IMR-90 (cell line): ENCODE measurements at places on chromosomes 4 and X.

DNA sequence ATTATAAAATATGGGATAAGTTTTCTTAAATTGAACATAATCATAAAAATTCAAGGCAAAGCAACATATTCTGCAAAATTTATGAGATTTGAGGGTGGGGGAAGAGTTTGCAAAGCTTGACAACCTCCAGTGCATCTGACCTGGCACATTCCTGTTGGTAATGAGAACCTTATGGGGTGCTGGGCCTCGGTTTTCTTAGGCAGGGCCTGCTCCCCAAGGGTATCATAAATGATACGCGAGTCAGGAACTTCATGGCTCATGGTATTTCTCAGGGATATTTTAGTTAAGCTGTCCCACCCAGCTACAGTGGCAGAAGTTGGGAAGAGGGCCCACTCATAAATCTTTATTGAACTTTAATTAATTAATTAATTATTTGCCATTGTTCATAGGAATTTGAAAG, 13.2 kb downstream of the AFF2 start:
- DNase-seq = no peak

GRCh38 chr4:56861360-56861759, 39.9 kb upstream of the SPINK2 start:
- DNase-seq = peak; percentile 8

DNA sequence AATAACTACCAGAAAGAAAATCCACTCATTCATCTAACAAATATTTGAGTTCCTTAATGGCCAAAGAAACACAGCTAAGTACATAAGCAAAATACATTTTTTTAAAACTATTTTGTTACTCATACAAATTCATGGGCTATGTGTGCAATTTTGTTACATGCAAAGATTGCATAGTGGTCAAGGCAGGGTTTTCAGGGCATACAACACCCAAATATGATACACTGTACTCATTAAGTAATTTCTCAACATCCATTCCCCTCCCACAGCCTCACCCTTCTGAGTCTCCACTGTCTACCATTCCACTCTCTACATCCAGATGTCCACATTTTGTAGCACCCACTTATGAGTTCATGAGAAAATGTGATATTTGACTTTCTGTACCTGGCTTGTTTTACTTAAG, 58.2 kb downstream of the BRWD3 start:
- DNase-seq = peak; percentile 3

GRCh38 chr4:113701169-113701568, 60.4 kb downstream of the CAMK2D start:
- DNase-seq = no peak

GRCh38 chr4:176387571-176387970, 67.8 kb downstream of the SPCS3 start:
- peak; percentile 62 for DNase-seq

GRCh38 chr4:176945334-176945733, 152.6 kb upstream of the VEGFC start:
- DNase-seq = no peak

DNA sequence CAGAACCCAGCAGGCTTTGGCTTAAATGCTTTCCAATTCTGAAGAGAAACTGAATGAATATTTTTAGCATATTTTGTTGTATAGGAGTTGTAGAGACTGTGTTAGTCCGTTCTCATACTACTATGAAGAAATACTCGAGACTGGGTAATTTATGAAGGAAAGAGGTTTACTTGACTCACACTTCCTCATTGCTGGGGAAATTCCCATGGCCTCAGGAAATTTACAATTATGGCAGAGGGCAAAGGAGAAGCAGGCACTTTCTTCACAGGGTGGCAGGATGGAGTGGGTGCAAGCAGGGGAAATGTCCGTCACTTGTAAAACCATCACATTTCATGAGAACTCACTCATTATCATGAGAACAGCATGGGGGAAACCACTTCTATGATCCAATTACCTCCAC, 291.7 kb downstream of the PACRGL start:
- DNase-seq = no peak

GRCh38 chrX:118250445-118250844, 95.5 kb upstream of the WDR44 start:
- DNase-seq = no peak

GRCh38 chrX:143634663-143635455, 1.0 kb downstream of the SLITRK4 start:
- DNase-seq = no peak

- no peak for DNase-seq
Observed at GRCh38 chr4:23374259-23374658, 515.6 kb downstream of the PPARGC1A start.

DNA sequence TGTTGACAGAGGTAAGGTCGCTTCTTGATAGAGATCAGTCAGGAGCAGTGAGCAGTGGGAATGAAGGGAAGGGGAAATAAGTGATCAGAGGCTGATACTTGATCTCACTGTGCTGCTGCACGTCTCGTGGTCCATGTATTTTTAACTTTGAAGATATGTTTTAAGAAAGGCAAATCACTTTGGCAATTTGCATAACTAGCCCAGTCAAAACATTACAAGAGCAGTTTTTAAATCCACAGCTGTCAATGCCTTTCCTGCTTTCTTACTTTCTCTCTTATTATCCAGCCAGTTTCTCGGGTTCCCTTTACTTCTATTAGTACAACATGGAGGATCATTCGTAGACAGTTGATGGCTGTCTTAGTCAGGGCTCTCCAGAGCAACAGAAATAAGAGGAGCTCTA, 472.8 kb downstream of the TMA16 start:
- DNase-seq = no peak

DNA sequence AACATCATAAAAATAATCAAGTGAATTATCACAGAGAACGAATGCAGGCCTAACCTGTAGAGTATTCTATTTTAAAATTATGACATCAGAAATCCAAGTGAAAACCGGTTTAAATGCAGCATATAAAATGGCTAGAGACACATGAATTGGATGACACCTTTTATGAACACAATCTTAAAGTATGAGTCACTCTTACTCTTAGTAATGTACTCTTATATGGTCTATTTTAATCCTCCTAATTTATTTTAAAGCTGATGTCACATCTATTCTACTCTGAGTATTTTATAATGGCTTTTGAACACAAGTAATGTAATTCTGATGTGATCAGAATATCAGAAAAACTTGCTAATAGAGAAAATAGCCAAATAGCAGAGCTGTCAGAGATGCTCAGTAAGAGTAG, 161.4 kb upstream of the RADX start:
- DNase-seq = no peak

DNA sequence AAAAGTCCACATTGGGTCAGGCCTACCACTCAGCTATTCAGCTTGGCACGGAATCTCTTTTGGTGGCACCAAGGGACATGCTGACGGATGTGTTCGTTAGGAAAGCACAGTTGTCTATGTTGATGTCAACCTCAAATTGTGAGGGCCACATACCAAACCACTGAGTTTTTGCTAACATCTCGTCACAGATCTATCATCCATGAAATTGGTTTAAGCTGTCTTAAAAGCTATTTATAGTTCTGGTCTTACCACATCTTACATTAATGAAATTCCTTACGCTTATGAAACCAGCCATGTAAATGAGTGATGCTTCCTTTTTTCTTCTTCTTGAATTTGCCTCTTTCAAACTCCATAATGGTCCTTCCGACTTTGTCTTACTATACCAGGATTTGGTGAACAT, 101.5 kb downstream of the MGST2 start:
- no peak for DNase-seq

GRCh38 chr4:109967798-109968520, 55.3 kb downstream of the EGF start:
- DNase-seq = peak; percentile 67

DNA sequence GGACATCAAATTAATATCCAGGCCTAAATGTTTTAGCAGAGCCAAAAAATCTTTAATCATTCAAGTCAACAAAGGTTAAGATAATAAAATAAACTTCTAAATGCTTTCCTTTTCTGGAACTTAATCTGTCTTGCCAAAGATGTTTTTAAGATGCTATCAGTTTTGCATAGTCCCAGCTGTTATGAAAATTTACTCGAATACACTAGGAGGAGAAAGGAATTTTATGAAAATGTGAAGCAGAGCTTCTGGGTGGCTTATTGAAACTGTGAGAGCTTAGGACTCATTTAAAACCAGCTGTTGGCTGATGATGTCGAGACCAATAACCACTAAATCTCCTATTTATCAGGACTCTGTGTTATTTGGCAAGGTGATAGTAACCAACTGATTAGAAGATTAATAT, 202.2 kb upstream of the ETNPPL start:
- DNase-seq = no peak

- peak; percentile 90 for DNase-seq
Observed at GRCh38 chr4:138749303-138749702, 266.3 kb upstream of the NOCT start.

DNA sequence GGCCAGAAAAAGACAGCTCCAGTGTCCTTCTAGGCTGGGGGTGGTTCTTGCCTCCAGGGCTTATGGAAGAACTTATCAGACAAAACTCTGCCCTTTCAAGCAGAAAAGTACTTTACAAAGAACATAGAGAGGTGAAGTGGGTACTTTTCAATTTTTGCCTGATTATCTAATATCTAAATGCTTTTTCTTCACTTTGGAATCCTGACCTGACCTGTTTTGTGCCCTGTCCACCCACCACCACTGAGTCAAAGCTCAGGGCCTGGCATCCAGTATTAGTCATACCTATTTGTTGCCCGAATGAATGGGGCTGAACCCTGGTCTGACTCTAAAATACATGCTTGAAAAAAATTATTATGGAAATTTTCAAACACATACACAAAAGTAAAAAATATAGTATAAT, 37.2 kb downstream of the RTL9 start:
- DNase-seq = no peak

GRCh38 chr4:73770917-73771316, 30.5 kb downstream of the CXCL8 start:
- no peak for DNase-seq

- no peak for DNase-seq
Observed at GRCh38 chr4:183670251-183670650, 11.2 kb downstream of the TRAPPC11 start.

GRCh38 chr4:102988429-102989020, 31.0 kb downstream of the SLC9B1 start:
- no peak for DNase-seq

DNA sequence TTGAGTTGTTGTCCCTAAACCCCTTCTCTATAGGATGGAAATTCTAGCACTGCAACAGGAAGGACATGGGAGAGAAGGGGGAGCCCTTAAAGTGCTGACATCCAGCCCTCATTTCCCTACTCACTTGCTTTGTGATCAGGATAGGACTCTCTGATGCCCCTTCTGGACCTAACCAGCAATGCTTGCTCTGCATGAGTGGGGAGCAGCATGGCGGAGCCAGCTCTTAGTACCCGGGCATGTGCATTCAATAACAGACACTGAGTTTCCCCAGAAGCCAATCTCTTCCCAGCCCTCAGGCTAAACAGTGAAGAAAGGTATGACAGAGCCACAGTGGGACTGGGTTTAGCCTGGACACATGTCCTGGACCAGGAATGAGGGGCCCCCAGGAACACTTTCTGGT, 14.0 kb downstream of the SOD3 start:
- no peak for DNase-seq

GRCh38 chr4:27366104-27366823, 505.6 kb downstream of the STIM2 start:
- DNase-seq = no peak

- no peak for DNase-seq
Observed at GRCh38 chr4:139209470-139210063, 32.5 kb upstream of the ELF2 start.

DNA sequence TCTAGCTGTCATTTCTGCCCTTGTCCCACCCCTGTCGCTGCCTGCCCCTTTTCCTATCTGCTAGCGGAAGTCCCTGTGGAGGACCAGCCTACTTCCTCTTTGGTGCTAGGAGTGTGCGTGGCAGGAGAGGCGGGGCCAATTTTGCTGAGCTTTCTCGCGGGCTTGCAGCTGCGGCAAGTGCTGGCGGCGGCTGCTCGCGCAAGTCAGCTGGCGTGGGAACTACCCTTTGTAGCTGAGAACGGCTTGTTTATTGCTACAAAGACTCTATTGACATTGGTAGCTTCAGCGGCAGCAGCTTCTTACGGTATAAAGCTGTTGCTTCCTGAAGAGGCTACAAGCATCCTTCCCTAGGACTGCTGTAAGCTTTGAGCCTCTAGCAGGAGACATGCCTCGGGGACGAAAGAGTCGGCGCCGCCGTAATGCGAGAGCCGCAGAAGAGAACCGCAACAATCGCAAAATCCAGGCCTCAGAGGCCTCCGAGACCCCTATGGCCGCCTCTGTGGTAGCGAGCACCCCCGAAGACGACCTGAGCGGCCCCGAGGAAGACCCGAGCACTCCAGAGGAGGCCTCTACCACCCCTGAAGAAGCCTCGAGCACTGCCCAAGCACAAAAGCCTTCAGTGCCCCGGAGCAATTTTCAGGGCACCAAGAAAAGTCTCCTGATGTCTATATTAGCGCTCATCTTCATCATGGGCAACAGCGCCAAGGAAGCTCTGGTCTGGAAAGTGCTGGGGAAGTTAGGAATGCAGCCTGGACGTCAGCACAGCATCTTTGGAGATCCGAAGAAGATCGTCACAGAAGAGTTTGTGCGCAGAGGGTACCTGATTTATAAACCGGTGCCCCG, at the start of gene MAGEH1:
MAGEH1 (plus strand) TSS at position 138 of the 843 bp plus-strand sequence; CDS start at position 386, 248 bp downstream.
- peak; percentile 79 for DNase-seq

DNA sequence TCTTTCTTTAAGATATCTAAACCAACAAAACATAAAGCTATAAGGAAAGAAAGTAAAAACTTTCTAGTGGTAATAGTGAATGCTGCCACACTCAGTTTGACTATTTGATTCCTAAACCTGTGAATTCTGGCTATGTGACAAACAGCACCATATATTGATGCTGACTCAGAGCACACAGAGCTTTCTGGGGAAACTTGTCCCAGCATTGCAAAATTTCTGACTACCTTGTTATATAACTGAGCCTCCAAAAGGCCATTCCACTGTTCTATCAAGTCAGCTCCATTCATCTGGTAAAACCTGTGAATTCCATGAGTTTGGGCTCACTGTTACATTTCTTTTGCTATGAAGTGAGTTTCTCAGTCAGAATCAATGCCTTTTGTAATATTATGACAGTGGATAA, 1229.7 kb downstream of the PCDH18 start:
- no peak for DNase-seq

GRCh38 chr4:57042711-57043169, 64.0 kb downstream of the POLR2B start:
- DNase-seq = no peak

- DNase-seq = no peak
Observed at GRCh38 chr4:140113653-140114052, 40.3 kb downstream of the MAML3 start.

DNA sequence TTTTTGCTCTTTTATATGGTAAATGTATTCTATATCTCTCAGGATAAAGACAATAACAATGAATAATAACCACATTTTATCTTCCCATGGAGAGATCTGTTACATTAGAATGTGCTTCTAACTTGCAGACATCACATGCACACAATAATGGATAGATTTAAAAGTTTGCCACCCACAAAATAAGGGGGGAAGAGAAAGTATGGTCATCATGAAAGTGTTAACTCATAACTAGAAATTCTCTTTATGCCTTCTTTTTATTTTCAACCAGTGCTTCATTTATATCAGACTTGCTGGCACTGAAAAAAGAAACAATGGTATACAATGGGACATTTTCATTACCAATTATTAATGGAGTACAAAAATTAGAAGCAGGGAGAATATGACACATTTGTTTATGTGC, 470.0 kb downstream of the FAT4 start:
- no peak for DNase-seq

GRCh38 chrX:78957049-78957767, 12.0 kb downstream of the P2RY10 start:
- no peak for DNase-seq
